Activated effector memory CD4-positive, alpha-beta T cell treated with Interleukin-2 at 50 U/mL for 16 hours (primary cell): ENCODE measurements at places on chromosomes 2 and 18.

DNA sequence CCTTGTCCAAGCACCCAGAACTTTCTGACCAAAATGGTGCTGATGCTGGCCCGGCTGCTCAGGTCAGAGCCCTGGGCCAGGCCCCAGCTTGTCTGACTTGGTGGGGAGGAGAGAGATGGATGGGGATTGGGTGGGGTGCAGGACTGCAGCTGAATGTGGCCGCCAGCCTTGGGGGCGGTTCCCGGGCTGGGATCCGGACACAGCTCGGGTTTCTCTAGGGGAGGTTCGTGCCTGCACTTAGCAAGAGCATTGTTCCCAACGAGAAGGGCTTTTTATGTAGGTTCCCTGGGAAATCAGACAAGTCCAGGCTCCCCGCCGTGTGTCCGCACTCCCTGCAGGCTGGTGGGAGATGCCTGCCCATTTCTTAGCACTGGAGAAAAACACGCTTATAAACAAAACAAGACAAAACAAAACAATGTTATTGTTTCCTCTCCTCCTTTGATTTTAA, 50.5 kb upstream of the HS6ST1 start:
- no peak for DNase-seq

- DNase-seq: no peak
These were observed 35.9 kb downstream of the PTGR3 start for GRCh38 chr18:75173125-75173432.

DNA sequence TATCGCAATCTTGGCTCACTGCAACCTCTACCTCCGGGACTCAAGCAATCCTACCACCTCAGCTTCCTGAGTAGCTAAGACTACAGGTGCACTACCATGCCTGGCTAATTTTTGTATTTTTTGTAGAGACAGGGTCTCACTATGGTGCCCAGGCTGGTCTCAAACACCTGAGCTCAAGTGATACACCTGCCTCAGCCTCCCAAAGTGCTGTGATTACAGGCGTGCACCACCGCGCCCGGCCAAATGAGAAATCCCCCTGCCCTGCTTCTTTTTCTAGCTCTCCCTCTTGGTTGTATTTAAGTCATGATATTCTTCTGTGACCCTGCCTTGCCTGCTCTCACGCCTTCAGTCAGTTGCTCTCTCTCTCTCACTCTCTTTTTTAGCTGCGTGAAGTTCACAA, 157.0 kb upstream of the SH3BP4 start:
- no peak for DNase-seq

- DNase-seq: no peak
These were observed 109.1 kb upstream of the CRIM1 start for GRCh38 chr2:36246320-36246990.

DNA sequence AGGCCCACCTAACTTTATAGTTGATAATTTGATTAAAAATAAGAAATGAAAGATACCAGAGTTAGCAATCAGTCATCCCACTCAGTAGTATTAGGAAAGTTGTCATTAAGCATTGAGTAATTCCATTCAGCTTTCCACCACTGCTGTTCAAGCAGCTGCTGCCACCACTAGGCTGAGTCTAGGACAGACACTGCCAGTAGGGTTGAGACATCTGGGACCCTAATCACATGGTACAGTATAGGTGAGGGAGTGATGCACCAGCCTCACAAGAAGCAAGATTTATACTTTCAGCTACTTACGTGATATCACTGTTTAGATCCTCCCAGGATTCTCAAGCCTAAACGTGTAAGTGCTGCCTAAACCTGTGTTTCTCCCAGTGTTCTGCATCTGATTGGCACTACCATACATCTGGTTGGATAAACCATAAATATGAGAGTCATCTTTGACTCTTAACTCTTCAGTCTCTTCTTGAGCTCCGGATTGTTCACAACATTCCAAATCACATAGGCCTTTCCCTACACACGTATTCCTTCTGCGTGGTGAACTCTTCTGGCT, 3.2 kb downstream of the UBXN4 start:
- no peak for DNase-seq

DNA sequence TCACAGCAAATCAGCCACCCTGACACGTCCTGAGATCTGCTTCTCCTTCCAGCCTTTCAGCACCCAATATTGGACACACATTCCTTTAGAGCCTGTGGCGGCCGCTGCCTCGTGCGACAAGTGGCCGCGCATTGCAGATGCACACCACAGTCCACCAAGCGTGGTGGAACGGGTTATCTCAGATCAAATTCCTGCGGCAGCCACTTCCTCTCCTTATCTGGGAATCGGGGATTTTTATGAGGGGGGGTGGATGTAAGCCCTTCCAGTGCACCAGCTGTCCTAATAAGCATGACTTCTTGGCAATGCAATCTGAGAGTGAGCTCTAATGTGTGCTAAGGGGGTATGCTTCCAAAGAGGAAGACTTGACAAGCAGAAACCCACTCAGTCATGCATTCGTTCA, 18.3 kb upstream of the BMP10 start:
- no peak for DNase-seq

DNA sequence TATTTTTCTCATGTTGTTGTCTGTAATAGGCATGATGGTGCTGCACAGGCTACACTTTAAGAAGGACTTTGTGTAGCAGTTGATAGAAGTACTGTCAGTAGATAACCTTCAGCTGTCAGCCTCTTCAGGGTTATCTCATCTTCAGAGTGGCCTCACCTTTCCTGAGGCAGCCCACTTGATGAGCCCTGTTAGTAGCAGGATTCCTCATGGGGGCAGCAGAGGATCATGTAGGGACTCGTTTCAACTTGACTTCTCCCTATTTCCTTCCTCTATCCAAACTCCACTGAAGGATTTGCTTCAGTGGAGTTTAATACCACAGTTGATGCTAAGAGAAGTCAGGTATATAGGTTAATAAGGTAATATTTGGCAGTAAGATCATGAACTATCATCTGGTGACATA, 530.3 kb upstream of the FSIP2 start:
- DNase-seq: no peak

- DNase-seq: no peak
These were observed 208.6 kb downstream of the MYO1B start for GRCh38 chr2:191453761-191454160.

DNA sequence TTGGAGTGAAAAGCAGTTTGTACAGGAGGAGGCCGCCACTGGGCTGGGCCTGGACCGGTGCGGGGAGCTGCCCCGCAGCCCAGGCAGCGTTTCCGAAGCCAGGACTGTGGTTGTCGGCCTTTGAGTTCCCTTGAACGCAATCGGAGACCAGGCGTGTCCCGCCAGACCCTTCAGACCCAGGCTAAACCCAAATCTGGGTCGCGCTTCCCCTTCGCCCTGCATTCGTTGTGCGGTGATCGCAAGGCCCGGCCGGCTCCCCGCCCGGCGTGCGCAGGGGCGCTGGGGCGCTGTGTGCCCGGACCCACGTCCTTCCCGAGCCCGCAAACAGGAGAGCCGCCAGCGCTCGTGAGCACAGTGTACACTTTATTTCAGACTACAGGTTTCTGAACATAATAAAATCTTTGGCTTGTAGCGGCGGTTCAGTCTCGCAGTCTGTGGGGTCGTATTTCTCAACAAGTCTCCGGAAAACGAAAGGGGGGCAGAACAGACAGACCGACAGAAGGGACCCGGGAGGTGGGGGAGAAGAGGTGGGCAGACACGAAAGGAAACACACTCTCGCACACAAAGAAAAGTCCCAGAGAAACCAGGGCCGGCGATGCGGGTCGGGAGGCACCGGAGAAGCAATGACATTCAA, 5.5 kb downstream of the EN1 start:
- no peak for DNase-seq

DNA sequence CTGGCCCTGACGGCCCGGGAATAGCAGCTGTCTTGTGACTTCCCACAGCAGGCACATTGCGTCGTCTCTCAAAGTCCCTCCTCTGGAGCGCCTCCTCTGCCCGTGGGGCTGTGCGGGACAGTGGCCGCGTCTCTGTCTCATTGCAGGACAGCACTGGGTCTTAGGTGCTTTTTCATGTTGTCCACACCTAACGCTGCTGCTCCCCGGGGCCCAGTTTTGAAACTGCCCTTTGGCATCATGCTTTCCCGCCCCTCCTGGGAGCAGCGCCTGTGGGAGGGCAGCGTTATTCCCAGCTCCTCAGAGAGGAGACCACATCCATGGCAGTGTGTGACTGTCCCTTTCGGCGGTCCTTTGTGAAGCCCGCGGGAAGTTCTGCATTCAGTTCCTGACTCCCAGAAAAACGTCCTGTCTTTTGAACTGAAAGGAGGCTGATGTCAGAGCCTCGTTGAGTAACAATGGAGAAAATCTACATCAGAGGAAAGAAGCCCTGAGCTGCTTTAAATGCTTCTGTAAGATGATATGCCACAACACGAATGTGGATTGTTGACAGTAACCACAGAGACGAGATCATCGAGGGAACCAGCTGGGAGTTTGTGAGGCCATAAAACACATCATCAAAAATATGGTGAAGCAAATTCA, 226.0 kb downstream of the FAM210A start:
- DNase-seq: no peak

- no peak for DNase-seq
These were observed 99.6 kb upstream of the KLF7 start for GRCh38 chr2:207265332-207265731.

GRCh38 chr2:17373741-17374140, 144.5 kb downstream of the RAD51AP2 start:
- DNase-seq: no peak

- DNase-seq: no peak
These were observed 34.2 kb upstream of the PTPRM start for GRCh38 chr18:7532942-7533341.

DNA sequence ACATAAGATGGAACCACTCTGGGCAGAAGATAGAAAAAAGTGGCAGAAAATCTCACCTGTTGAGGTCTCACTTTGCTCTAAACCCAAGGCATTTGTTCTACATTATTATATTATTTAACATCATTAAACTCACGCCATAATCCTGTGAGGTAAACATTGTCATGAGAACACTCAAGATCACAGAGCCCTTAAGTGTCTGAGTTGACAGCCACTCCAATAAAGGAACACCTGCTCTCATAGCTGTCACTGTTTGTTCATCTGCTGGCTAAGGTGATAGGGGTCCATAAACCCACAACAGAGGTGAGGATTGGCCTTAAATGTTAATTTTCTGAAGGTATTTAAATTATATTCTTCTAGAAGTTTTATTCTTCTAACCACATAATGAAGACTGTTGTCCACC, 439.7 kb downstream of the RIT2 start:
- DNase-seq: no peak

DNA sequence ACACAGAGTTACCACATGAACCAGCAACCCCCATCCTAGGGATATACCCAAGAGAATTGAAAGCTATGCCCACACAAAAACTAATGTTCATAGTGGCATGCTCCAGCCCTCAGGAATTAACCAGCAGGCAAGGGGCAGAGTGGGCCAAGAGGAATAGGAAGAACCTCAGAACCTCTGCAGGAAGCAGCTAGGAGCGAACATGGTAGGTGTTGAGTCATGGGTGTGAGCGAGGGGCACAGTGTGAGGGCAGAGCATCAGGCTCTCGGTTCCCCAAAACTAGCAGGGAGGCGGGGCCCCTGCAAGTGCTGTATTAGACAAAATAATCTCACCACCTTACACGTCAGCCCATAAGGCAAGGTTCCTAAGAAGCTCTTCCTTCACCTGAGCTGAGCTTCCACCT, 5.6 kb upstream of the RUFY4 start:
- no peak for DNase-seq

GRCh38 chr2:37775908-37776250, 104.4 kb upstream of the CDC42EP3 start:
- DNase-seq: no peak

- no peak for DNase-seq
These were observed 123.3 kb upstream of the TMEM200C start for GRCh38 chr18:6018671-6019070.

DNA sequence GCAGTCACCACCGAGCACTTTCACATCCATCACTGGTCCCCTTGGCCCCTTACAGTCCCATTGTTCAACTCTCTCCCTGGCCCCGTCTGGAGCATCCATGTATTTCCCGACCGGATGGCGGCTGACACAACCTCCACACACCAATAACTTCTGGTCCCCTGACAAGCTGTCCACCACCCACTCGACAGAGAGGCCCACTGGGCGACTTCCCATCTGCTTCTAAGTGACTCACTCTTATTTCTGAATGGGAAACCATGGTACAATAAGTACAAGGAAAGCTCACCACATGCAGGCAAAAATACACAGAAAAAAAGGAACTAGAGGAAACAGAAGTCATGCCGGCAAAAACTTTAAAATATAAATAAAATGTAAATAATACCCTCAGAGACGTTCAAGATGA, 82.9 kb upstream of the RAB12 start:
- DNase-seq: no peak

DNA sequence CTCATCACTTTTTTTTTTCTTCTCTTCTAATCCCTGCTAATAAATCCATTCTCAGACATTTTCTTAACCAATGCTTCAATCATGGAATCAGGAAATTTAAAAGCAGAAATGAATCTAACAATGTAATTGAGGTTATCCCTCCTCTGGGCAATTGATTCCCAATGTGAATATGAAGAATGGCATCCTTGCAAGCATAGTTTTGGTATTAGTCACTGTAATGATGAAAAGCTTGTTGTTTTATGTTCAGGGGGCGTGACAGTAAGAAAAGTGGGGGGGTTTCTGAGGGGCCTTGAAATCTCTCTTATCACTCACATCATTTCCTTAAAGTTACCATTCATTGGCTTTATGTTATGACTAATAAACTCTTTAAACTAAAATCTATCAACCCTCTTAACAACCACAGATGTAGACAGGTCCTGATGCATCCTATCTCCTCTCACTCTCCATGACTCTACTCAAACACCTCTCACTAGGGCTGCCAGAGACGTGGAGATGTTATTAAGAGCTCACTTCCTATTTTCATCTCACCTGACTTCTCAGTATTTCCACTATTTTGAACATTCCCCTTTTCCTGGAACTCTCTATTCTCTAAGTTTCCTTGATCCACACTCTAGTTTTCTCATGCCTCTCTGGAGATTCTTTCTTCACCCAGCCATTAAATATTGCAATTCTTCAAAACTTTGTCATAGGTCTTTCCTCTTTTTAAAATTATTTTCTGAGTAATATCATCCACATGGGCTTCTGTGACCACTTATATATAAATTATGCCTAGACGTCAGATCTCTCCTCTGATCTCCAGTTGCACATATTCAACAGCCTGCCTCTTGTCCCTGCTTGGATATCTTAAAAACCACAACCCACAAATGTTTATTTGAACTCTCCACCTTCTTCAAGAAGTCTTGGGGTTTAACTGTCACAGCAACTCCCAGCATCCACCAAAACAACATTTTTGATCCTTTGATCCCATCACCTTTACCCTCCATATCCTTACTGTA, 332.9 kb downstream of the CDH2 start:
- DNase-seq: no peak

- no peak for DNase-seq
These were observed 64.3 kb upstream of the RBBP8 start for GRCh38 chr18:22868831-22869230.

GRCh38 chr2:153431114-153431513, 47.4 kb downstream of the RPRM start:
- DNase-seq: no peak
